ENCODE measurements at places on chromosomes 16 and 17.

DNA sequence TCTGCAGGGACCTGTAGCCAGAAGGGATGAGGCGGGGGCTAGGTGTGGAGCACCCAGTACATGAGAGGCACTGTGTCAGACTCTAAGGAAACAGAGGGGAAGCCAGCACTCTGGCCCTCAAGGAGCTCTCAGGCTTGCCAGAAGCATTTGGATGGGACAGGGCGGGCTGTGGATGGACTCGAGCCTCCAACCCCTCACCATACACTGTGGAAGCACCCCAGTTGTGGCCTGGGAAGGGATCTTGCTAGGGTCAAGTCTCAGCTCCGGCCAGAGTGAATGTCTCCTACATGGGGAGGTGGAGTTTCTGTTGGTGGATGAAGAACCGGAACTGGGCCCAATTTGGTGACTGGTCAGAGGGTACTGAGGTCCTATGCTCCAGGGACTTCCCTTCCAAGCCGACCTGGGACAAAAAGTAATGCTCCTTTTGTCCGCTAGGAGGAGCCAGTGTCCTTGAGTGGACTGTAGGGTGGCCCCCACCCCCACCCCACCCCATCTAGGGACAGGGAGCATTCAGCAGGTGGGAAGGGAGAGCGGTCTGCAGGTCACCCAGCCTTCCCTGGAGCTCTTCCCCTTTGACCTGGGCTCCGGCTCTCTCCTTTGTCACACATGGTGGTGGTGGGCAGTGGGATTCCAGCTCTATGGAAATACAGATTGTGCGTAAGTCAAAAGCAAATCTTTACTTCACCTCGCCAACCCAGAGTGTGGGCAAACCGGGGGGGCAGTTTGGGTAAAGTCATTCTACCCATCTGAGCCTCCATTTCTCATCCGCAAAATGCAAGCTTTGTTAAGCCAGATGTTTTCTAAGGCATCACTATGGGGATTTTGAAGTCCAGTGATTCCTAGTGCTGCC lies 20.4 kb upstream of the PHB1 start:
- DNase-seq, result peak; percentile 21

DNA sequence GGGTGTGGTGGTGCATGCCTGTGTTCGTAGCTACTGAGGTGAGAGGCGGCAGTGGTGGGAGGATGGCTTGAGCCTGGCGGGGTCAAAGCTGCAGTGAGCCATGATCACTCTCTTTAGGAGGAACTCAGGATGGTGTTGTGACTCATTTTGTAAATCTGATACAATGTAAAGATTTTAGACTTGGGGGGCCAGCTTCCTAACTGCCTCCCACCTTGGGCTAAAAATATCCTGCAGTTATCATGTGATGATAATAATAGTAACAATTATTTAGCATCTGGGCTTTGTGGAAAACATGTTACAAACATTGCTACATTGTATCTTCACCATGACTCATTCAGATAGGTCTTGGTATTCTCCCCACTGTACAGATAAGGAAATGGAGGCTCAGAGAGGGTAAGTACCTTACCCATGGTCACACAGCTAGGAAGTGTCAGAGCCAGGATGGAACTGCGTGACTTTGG lies 7.4 kb downstream of the CTNS start:
- DNase-seq, result no peak

GRCh38 chr16:2777231-2777902 lies at the start of gene ELOB:
ELOB (minus strand) TSS chr16:2777280; CDS start chr16:2777239, 41 bp downstream.
- DNase-seq, result peak; percentile 26

- DNase-seq, result peak; percentile 92
Observed at GRCh38 chr17:13078591-13079385, 61.0 kb upstream of the ELAC2 start.

- DNase-seq, result peak; percentile 44
Observed at GRCh38 chr16:27639561-27640276, 89.8 kb downstream of the KATNIP start.

- DNase-seq, result no peak
Observed at GRCh38 chr17:81734405-81735263, 22.6 kb downstream of the SLC25A10 start.

- DNase-seq, result no peak
Observed at GRCh38 chr17:79829004-79829403, 10.2 kb downstream of the CBX4 start.

DNA sequence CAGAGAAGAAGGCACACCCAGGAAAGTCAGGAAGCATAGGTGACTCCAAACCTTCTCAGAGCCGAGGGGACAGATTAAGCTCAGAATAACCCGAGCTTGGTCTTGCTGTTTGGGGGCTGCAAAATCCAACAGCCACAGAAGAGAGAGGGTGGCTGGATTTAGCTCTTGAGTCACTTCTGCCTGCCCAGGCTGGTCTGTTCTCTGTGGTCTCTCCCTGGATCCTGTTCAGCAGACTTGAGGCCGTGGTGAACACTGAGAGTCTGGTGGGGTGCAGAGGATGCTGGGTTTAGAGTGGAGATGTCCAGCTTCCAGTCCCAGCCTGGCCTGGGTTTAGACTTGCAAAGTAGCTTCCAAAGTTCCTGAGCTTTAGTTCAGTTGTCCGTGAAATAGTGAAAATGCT lies 8.8 kb downstream of the SLC26A11 start:
- DNase-seq, result no peak

- DNase-seq, result peak; percentile 15
Observed at GRCh38 chr17:31328160-31328535, 6.7 kb upstream of the EVI2A start.

GRCh38 chr16:11562941-11563340 lies 23.8 kb downstream of the LITAF start:
- DNase-seq, result no peak

- DNase-seq, result no peak
Observed at GRCh38 chr17:18156171-18156975, 27.3 kb upstream of the ALKBH5 start.

GRCh38 chr17:6179017-6179416 lies 108.8 kb downstream of the WSCD1 start:
- no peak for DNase-seq

GRCh38 chr17:31200287-31200686 lies 96.8 kb downstream of the OMG start:
- DNase-seq, result no peak

DNA sequence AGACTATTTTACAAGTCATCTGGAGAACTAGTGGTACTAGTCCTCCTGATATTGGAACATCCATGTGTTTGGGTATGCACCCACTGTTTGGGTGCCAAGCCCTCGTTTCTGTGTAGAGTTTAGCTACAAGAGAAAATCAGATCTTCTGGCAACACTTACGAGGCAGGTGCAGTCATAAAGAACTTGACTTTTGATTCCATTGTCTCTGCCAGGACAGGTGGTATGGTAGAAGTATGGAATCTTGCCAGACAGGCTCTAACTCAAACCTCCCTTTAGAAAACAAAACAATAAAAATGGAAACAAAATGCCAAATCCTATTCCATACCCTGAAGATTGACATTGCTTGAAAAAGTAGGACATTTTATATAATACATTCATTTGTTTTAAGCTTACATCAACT lies 16.0 kb downstream of the RNF43 start:
- no peak for DNase-seq

DNA sequence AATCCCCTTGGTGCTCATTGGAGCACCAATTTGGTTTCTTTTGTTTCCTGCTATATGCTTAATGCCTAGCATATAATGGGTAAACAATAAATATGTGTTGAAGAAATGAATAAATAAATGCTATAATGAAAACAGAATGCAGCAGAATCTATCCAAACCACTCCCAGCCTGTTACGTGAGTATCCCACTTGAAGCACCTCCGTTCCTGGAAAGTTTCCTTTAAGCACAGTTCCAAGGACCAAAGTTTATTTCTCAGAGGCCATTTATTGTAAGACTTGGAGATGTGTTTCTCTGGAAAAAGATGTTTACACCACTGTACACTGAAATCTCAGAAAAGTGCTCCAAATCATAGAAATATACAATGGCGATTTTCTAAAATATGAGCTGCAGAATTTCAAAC lies 187.0 kb downstream of the SOX9 start:
- no peak for DNase-seq

- DNase-seq, result no peak
Observed at GRCh38 chr16:50615891-50616290, 65.2 kb downstream of the SNX20 start.

GRCh38 chr16:54397190-54397835 lies 110.7 kb upstream of the IRX3 start:
- no peak for DNase-seq

DNA sequence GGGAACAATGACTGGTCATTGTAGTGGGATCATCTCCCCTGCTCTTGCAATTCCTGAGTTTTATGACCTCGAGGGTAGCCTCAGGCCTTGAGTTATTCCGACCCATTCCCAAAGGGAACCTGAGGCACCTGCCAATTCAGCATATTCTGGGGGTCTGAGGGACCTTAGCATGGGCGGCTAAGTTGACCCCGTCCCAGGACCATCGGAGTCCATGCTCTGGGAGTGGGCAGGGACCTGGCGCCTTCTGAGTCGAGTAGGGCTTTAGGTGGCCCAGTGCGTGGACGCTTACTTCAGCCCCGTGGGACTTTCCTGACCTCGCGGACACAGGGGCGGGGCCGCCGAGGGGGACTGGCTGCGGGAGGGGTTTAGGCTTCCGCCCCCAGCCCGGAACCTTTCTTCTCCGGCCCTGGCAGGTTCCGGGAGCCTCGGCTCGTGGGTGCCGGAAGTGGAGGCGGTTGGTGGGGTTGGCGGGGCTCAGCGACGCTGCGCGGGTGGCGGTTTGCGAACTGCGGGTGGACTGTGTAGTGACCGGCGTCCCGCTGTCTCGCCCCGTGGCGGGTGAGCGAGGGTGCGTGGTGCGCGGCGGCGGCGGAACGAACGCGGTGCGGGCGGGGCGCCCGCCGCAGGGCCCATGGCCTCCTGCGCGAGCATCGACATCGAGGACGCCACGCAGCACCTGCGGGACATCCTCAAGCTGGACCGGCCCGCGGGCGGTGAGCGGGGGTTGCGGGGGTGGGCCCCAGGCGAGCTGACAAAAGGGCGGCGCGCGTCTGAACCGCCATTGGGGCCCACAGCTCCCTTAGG lies at the start of gene EDC4:
Gene EDC4 (plus strand): TSS at position 422 of the 804 bp plus-strand sequence. CDS start 210 bp downstream, at position 632.
- no peak for DNase-seq

GRCh38 chr16:28844226-28844885 lies 1.8 kb downstream of the TUFM start:
- no peak for DNase-seq

GRCh38 chr17:77677211-77677610 lies 281.3 kb upstream of the TNRC6C start:
- DNase-seq, result peak; percentile 30

DNA sequence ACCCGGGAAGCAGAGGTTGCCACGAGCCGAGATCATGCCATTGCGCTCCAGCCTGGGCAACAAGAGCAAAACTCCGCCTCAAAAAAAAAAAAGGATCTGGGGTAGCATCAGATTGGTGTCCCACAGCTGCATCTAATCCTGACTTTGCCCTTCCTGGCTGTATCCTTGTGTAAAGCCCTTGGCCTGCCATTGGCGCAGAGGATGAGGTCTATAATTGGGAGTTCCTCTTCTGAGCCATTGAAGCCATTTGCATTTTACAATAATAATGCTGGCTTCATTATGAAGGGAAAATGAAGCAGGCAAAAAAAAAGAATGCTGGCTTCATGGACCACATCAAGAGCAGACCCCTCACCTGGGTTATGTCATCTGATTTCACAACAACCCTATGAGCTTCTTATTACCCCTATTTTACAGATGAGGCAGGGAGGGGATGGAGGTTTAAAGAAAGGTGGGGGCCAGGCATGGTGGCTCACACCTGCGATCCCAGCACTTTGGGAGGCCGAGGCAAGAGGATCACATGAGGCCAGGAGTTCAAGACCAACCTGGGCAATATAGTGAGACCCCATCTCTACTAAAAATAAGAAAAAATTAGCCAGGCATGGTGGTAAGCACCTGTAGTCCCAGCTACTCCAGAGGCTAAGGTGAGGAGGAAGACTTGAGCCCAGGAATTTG lies 1.2 kb upstream of the LITAFD start:
- DNase-seq, result no peak

GRCh38 chr17:80964859-80965580 lies 26.6 kb upstream of the CHMP6 start:
- DNase-seq, result no peak

- no peak for DNase-seq
Observed at GRCh38 chr17:8393470-8394231, 4.0 kb downstream of the RNF222 start.

- DNase-seq, result no peak
Observed at GRCh38 chr16:4935241-4935855, 1.6 kb downstream of the PPL start.

DNA sequence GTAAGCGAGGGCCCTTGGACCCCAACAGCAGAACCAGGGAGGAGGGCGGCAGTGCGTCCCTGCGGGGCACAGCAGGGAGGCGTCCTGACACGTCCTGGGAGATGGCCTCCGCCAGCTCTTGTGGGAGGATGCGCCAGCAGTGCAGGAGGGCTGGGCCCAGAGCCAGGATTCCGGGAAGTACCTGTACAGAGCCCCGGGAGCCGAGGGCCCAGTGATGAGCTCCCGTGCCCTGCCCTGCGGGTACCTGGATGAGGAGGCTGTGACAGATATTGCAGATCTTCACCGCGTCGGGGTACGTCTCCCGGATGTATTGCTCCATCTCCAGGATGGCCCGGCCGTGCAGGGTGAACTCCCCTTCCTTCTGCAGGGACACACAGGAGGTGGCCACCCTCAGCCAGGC lies 23.1 kb downstream of the KDM8 start:
- no peak for DNase-seq

- no peak for DNase-seq
Observed at GRCh38 chr17:80743181-80743771, 198.6 kb downstream of the RPTOR start.

DNA sequence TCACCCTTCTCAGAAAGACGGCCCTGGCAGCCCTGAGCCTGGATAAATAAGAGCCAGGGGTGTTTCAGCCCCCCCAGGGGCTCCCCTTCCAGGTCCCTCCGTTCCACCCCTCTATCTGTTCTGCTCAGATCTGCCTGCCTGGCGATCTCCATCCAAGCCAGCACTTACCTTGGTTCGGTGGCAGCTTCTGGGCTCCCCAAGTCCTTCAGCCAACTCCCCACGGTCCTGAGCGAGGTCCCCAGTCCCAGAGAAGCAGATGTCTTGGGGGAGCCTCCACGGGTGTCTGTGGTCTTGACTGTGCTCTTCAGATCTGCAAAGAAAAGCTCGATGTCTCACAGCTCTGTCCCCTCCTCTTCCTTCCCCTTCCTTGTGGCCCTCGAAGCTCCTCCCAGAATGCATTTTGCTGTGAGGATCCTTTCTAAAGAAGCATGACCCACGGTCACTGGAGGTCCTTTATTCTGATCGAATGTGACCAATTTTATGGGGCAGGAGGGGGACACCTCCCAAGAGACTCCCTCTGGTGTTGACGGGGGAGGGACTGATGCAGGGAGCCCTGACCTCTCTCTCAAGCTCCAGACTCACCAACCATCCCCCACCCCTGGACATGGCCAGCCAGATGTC lies at the start of gene PIK3R6:
Gene PIK3R6 (minus strand): TSS at position 314 of the 621 bp plus-strand sequence. CDS start 17,880 bp downstream, outside the sequence.
- DNase-seq, result no peak

DNA sequence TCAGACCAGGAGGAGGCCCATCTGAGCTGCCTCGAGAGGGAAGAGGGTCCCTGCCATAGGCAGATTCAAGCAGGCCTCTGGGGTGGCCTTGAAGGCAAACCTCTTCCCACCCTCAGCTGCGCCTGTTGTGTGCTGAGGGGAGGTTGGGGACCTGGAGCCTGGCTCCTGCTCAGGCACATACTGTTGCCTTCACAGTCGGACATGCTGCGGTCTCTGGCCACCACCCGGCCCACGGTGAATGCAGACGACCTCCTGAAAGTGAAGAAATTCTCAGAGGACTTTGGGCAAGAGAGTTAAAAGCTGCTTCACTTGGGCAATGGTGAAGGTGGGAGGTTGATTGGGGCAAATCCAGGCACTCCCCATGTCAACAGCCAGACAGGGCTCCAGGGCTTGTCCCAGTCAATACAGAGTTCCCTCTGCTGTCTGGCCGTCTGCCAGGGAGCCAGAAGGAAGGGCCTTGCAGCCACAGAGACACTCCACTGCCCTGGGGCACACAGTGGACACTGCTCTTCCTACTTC lies 6.3 kb downstream of the PDF start:
- no peak for DNase-seq

GRCh38 chr17:78822552-78822951 lies 18.1 kb downstream of the USP36 start:
- peak; percentile 99 for DNase-seq
